ENCODE measurements at places on chromosomes 2 and 18.
A peak's percentile ranks its signal among the peaks of the same experiment; 100 is the strongest.

DNA sequence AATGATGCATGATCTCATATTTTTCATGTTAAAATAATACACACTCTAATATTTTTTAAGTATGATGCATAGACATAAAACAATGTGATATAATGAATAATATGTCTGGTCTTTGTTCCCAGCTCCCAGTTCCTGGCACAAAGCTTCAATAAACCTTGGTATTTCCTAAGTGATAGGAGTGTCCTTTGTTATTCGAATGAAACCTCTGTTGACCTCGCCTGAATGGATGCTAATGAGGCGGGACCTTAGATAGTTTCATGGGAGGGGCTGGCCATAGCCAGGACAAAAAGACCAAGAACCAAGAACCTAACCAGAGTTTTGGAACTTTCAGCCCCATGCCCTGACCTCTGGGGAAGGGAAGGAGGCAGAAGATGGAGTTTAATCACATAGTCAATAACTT lies 257.7 kb upstream of the COPS8 start:
- DNase-seq: no peak

GRCh38 chr18:76915456-76915855 lies 93.1 kb downstream of the ZNF236 start:
- no peak for DNase-seq

DNA sequence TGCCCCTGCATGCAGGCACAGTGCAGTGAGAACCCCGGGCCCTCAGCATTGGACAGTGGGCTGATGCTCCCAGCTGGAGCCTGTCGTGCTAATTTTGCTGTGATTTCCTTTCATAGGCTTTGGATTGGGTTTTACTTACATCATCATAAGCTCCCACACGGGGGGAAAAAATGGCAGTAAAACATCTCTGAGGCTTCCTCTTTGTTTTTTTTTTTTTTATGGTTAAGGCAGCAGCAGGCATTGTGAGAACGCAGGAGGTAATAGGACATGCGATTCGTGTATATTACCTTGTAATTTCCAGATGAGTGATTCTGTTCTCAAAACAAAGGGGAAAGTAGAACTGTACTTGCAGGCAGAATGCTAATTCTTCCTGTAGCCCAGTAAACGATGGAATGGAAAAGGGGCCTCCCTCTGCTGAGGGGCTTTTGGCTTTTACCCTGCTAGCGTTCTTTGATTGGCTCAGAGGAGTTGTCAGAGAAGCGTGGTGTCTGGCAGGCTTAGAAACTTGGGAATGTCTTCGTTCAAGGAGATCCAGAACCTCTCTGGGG lies 89.7 kb downstream of the NPAS2 start:
- DNase-seq: no peak

DNA sequence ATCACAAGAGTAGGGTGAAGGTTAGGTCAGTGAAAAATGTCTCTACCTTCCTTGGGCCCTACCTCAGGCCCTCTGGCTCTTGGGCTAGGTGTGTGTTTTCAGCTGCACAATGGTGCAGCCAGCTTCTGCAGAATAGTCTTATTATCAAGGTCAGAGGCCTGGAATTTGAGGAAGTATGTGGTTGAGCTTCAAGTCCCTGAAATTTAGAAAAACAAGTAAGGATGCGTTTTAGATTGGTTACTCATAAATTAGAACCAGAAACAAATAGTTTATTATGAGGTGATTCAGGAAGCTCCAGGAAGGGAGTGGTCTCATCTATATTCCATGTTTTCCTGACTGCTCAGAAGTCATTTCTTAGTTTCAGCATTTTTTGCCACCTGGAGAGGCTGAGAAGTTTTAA lies 204.2 kb upstream of the CELF4 start:
- no peak for DNase-seq

DNA sequence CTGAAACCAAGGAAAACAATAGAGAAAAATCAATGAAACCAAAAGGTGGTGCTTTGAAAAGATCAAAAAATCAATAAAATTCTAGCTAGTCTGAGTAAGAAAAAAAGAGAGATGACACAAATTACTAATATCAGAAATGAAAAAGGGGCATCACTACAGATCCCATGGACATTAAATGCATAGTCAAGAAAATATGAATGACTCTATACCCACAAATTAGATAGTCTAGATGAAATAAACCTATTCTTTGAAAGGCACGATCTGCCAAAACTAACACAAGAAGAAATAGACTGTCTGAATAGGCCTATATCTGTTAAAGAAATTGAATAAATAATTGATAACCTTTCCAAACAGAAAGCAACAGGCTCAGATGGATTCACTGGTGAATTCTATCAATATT lies 15.2 kb upstream of the DSG3 start:
- DNase-seq: no peak

DNA sequence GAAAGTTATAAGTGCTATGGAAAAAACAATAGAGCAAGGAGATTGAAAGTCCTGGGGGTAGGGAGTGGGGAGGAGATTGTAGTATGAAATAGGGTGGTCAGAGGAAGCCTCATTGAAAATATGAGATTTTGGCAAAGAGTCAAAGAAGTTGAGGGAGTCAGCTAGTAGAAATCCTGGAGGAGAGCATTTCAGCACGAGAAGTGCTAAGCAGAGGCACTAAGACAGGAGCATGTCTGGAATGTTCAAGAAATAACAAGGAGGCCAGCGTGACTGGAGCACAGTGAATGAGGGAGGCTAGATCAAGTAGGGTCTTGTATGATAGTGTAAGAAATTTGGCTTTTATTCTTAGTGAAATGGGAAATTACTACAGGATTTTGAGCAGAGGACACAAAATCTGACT lies 2.1 kb upstream of the TSPYL6 start:
- no peak for DNase-seq

DNA sequence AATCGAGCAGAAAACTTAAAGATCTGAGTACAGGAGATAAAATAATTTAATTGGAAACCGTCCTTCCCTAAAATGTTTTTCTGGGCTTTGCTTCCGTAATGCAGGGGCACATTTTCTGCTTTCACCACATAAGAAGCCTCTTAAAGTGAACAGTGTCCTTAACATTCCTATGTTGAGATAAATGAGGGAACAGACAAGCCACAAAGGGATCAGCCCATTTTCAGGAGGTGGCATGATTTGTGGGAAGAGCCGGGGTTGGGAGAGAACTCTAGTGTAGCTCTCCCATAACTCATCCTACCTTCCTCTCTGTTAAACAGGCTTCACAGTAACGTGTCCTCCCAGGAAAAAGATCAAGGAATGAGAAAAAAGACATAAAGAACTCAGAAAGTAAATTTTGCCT lies 56.9 kb upstream of the ACVR1C start:
- DNase-seq: no peak

DNA sequence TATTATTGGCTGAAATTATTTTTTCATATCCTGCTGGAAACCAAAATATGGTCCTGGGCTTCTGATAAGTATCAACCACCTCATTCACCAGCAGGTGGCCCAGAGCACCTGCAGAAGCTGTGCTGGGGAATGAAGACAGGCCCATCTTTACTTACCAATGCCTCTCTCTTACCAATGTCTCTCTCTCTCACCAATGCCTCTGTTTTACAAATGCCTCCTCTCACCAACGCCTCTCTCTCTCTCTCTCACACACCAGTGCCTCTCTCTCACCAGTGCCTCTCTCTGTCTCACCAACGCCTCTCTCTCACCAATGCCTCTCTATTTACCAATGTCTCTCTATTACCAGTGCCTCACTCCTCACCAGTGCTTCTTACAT lies 2.3 kb upstream of the MAL start:
- DNase-seq: no peak

DNA sequence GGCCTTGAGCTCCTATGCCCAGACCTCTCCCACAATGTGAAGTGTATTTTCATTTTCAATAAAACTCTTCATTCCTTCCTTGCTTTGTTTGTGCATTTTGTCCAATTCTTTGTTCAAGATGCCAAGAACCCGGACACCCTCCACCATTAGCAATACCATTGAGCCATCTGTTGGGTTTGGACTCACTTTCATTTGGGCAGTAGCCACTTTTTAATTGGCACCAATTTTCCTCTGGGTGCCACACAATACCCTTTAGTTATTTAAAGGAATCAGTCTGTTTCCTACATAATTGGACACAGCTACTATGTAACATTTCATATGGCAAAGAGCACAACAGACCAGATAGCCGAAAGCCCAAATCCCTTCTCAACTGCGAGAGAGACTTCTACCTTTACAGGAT lies 22.5 kb upstream of the SLC35G4 start:
- DNase-seq: no peak

GRCh38 chr2:132577686-132578085 lies 92.3 kb downstream of the LYPD1 start:
- no peak for DNase-seq

- no peak for DNase-seq
Observed at GRCh38 chr2:61705625-61706024, 148.2 kb downstream of the FAM161A start.

GRCh38 chr18:22828171-22828570 lies 105.0 kb upstream of the RBBP8 start:
- DNase-seq: no peak

GRCh38 chr2:183026424-183026823 lies 11.8 kb downstream of the NCKAP1 start:
- no peak for DNase-seq

DNA sequence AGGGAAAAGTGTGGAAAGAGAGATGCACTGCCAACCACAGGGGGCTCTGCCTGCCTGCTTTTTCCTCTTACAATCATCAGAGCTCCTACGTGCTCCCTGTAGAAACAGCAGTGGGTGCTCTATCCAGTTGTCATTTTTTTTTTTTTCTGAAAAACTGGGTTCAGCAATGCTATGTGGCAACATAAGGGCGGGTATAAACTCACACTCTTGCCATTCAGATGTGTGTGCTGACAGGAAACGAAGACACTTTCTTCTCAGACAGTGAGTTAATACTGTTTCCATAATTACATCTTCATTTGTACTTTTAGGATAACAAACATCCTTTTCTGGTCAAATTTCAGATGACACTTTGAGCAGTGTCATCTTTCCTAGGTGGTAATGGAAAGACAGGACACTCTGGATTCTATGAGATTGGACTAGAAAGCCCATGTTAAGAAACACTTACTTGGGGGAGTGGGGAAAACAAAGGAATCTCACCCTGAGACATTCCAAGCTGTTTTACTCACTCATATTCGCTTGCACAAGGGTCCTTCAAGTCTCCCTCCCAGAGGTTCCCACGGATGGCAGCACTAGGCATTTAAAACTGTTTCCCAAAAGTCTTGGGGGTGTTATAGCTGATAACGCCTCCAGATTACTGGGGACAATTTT lies 41.3 kb downstream of the CCDC93 start:
- no peak for DNase-seq

- DNase-seq: no peak
Observed at GRCh38 chr2:239657992-239658391, 257.2 kb upstream of the HDAC4 start.

- DNase-seq: no peak
Observed at GRCh38 chr2:31318361-31319336, 84.7 kb downstream of the EHD3 start.

GRCh38 chr18:64807560-64807959 lies 658.7 kb upstream of the LINC00305 start:
- DNase-seq: no peak

DNA sequence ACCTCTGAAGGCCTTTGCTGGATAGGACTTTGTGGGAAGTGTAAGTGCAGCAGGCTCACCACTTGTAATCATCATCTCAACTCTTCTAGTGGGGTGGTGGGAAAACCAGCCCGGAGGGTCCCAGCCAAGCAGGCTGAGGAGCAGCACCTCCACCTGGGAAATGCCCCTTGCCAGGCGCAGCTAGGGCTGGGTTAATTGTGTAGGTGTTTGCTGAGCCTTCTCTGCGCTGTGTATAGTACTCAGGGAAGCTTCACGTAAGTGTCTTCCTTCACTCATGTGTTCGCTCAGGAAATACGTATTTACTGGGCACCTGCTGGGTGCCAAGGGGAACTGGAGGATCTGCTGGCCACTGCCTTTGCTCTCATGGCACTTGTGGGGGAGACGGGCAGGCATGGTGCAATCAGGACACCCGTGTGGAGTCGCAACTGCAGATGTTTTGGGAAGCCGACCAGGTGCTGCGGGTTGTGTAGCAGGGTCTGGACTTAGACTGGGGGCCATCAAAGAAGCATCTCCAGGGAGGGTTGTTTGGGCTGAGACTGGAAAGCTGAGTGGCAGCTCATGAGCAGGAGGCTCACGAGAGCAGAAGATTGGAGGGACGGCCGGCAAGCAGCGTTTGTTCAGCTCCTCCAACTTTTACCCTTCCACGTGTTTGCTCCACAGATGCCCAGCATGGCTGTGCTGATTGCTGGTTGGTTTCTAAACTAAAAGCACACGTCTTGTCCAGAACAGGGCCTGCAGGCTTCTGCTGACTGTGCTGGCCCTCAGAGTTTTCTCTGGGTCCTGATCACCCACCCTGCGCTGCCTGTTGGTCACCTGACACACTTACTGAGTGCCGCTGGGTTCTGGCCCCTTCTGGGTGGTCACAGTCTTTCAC lies 164.6 kb downstream of the LDLRAD4 start:
- DNase-seq: no peak

DNA sequence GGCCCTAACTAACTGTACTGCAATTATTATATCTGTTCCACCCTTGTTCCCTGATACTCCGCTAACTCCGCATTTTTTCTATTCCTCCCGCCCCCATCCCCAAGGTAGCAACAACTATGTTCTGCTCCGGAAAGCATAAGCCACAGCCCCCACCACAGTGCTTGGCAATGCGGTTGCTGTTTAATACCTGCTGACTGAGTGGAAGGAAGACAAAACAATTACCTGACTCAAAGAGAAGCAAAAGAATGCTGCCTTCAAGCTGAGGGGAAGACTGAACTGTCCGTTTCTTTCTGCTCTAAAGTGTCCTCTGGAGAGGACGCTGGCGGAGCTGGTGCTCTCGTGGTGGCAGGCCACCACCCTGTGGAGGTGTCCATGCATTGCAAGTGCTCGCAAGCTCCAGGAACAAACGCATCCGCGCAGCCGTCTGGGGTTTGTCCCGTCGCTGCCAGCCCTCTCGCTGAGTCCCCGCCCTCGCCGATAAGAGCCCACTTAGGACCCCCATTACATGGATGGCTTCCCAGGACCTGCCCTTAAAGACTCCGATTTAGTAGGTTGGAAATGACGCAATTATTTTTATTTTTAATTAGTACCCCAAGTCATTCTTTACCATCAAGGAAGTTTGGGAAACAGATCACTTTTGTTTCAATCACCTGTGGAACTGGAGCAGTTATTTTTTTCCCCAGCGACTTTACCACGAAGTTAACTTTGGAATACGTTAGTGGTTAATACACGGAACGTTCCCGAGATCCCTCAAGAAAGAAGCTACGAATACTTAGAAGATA lies 1.6 kb upstream of the MYL12A start:
- peak; percentile 69 for DNase-seq

DNA sequence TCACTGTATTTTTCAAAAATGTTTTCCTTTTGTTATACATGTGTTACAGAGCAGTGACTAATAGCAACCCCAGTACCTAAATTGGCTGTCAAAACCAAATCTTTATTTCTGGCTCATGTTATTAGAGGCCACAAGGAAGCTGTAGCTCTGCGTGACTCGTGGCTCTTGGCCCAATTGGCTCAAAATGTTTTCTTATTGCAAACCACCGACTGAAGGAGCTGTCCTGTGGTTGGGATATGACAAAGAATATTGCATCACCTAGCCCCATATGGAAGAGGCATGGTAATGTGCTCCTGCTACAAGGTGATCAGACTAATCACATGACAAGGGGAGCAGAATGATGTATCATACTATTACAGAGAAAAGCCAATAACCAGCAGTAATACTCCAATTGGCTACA lies 1058.5 kb downstream of the CBLN2 start:
- no peak for DNase-seq

GRCh38 chr18:48931680-48932461 lies 18.9 kb downstream of the SMAD7 start:
- no peak for DNase-seq

Measured in neuronal stem cell (in vitro differentiated cells).